ENCODE measurements at places on chromosomes 5 and 9.

GRCh38 chr9:88533951-88534455, 975 bp upstream of the NXNL2 start:
- DNase-seq = peak; percentile 43

GRCh38 chr5:142896325-142897007, 126.3 kb downstream of the ARHGAP26 start:
- no peak for DNase-seq

GRCh38 chr9:122780026-122780425, 8.7 kb upstream of the OR5C1 start:
- DNase-seq = no peak

DNA sequence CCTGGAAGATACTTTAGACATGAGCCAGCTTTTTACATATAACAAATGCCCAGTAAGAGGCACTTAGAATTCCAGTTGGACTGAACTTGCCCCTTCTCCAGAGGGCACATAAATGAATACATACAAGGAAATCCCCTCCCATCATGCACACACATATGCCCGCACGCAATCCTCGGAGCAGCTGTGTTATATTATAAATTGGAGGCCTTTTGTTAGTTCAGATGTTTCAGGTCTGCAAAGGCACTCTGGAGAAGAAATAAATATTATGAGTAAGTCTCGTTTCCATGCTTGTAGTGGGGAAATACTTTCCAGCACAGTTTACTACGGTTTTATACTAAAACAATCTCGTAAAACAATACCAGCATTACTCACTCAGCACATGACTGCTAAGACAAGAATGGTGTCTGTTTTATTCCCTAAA, 17.6 kb upstream of the MUSK start:
- DNase-seq = peak; percentile 87

DNA sequence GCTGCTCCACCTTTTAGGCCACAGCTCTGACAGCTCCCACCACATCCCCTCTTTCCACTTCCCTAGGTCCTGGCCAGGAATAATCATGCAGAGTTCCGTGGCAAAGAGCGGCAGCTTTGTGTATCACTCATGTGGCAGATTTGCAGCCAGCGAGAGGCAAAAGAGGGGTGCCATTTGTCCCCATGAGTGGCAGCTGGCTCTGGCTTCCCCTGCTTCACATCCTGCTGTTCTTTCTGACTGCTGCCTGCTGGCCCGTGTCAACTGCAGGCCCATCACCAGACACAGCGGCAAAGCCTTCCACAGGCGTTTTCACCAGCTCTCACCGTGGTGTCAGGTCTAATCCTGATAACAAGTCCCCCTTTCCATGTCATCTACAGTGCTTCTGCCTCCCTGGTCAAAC, 430.6 kb upstream of the DAP start:
- no peak for DNase-seq

GRCh38 chr5:171600741-171601265, 181.4 kb downstream of the FGF18 start:
- DNase-seq = peak; percentile 37

DNA sequence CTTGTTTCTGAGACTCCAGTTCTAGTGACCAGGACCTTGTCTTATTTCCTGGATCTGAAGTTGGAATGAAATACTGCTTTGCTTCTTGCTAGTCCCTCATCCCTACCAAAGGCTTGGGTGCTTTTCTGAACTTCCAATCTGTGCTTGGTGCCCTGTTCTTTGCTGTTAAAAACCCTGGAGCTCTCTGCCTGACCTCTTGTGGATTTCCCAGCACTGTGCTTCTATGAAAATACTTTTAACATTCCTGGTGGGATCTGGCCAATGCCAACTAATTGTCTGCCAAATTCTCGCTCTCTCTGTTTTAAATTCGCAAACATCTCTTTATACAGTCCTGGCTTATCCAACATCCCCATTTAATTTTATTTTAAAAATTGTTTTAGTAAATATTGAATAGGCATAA, 26.7 kb upstream of the CSNK1G3 start:
- no peak for DNase-seq

DNA sequence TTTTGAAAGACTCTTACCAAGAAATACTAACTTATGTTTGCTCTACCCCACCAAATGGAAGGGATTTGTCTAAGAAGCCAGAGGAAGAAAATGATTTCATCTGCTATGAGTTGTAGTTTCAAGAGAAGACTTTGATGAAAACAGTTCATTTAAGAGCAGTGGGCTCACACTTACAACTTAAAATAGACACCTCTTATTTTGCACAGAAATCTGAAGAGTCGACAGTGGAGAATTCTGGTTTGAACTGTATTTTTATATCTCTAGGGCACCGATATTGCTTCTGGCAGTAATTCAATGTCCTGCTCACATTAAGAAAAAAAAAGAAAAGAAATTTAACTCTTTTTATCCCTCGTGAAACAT, 1.9 kb upstream of the DAB2 start:
- no peak for DNase-seq

DNA sequence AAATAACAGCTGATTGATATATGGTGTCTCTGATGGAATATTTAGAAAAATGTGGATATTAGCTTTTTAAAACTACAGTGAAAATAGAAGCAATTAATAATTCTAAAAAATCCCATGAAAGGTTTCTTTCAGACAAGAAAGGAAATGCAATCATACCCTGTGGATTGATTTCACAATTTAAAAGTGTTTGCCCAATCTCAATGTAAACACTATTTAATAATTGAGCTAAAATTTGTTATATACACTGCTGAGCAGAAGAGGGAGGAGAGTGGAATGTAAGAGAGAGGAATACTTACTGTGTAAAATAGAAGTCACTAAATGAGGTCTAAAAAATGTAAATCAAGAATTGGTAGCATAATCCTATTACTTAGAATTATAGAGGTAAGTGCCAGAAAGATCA, 76.9 kb downstream of the FEM1C start:
- peak; percentile 25 for DNase-seq

DNA sequence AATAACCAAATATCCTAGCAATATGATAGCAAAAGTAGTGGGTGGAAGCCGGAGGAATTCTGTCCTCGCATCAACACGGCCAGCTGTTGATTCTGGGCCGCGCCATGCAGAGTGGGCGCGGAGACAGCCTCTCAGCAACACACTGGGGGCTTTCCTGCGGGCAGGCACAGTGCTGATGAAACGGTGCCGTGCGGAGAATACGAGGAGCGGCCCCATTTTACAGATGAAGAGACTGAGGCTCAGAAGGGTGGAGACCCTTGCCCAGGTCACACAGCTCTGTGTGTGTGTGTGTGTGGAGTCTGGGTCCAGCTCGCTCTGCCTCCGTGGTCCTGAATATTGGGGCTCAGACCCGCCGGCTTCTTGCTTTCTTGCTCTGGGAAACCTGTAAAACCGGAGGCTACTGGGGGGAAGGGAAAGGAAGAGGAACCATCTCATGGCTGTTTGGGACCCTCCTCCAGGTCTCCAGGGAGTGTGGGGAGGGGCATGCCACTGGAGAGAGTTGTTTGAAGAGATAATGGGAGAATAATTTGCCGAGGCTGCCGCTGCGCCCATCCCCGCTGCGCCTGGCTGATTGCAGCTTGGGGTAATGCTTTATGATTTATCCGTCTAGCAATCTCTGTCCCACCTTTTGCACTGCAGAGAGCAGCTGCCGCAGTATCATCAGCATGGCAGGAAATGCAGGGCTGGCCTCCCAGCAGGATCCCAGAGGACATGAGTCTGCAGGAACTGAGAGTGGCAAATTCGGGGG, 36.6 kb downstream of the NCS1 start:
- DNase-seq = peak; percentile 27

DNA sequence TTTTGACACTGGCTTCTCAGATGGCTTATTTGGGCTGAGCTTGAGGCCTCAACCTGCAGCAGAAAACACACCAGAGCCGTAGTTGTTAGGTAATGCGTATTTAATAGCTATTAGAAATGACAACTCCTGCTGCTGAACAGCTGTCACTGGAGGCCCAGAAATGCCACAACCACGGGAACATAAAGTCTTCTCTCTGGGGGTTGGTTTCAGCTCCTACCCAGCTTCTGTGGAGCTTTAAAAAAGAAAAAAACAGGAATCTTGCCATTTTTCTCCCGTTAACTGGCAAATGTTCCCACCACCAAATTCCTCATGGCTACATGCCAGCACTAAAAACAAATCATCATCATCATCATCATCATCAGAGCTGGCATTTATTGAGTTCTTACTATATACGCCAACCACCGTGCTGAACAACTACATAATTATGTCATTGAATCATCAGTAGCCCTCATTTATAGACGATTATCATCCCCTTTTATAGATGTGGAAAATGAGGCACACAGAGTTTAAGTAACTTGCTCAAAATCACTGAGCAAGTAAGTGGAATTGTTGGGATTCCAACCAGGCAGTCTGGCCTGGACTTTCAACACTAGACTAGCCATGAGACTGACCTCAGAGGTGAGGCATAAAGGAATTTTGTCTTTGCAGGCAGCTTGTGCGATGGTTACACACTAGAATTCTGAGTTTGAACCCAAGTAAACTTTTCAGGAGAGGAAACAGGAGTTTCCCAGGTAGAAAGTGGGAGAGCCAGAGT, 185.3 kb upstream of the WWC1 start:
- DNase-seq = no peak

DNA sequence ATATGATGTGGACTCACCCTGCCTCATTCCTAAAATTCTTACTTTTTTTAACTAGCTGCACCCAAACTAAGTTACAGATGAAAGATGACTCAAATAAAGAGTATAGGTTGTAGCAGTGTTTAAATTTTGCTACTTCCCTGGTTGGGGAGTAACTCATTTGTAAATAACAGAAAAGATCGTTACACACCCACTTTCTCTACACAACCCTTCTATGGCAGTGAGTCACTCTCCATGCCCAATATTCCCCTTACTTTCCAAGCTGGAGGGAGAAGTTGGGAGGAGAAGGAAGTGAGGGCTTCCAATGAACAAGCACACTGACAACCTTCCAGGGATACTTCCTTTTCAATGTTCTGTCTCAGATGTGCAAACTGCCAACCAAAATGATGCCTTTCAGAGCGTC, 1.9 kb downstream of the RASEF start:
- DNase-seq = no peak

DNA sequence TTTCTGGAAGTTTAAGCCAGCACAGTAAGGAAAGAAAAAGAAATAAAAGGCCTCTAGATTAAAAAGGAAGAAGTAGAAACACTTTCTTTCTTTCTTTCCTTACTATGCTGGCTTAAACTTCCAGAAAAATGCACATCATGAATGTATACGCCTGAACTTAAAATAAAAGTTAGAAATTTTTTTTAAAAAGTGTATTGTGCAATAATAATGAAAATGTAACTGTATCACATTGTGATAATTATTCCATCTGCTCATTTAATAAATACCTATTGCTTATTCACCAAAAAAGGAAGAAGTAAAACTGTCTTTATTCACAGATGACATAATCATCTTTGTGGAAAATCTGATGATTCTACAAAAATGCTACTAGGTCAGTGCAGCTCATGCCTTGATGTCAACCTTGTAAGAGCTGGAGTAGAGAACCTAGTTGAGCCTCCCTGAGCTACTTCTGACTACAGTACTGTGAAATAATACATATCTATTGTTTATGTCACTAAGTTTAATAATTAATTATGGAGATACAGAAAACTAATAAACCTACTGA, 49.4 kb downstream of the MCTP1 start:
- no peak for DNase-seq

GRCh38 chr9:110626101-110626829, 42.3 kb upstream of the MUSK start:
- DNase-seq = peak; percentile 97

DNA sequence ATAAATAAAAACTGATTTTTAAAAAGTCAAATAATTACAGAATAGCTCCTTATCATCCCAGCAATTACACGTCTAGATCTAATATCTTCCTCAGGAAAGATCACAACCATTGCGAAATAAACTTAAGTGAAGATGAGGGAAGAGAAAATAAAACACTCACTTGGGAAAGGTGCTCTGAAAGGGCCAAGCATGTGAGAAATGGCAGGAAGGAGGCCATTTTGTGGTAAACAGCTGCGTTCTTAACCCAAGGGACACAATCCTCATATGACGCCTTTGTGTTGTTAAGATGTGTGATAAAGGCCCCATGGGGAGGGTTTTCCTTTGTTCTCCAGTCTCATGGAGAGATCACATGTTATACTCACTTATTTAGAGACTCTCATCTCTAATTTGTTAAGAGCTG, 32.5 kb downstream of the JAKMIP2 start:
- DNase-seq = no peak

GRCh38 chr5:173001229-173001841, 17.8 kb downstream of the ATP6V0E1 start:
- no peak for DNase-seq

- DNase-seq = no peak
Observed at GRCh38 chr9:90641884-90642487, 638 bp downstream of the DIRAS2 start.

GRCh38 chr5:74767579-74767913, 497 bp downstream of the NSA2 start:
- peak; percentile 61 for DNase-seq

DNA sequence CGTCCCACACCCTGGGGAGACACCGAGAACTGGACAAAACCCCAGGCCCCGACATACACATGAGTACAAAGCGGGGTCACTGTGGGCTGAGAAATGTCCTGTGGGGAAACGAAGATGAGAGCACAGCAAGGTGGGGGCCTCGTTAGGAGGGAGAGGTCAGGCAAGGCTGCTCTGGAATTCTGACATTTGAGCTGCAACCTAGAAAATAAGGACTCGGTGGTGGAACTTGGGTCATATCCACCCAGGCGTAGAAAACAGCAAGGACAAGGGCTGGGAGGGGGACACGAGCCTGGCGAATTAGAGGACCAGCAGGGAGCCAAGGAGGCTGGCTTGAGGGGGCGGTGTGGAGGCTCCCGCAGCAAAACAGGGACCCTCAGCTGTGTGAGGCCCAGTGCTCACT, 32.8 kb downstream of the NCS1 start:
- no peak for DNase-seq

- DNase-seq = peak; percentile 42
Observed at GRCh38 chr9:38066914-38067858, 1.8 kb downstream of the SHB start.

GRCh38 chr5:135388860-135389435, 10.1 kb downstream of the MACROH2A1 start:
- DNase-seq = no peak

DNA sequence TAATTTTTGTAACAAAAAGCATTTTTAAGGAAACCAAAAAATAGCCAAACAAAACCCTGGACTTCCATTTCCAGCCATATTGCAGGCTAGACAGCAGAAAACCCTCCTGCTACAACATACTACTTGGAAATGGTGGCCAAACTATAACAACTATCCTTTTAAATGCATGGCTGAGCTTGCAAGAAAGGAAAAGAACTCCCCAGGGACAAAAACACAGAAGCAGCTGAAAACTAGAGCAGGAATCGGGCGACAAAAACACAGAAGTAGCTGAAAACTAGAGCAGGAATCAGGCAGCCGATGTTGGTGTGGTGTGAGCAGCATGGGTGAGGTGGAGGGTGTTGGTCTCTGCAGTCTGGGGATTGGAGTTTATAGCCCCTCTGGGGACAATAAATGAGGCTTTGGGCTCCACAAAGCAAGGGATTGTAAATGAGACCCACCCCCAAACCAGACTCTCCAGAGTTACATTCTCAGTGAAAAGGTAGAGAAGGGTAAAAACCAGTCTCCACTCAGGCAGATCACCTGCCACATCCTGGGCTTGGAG, 95.2 kb downstream of the C9orf50 start:
- DNase-seq = no peak

- no peak for DNase-seq
Observed at GRCh38 chr9:94826044-94826443, 99.5 kb downstream of the AOPEP start.

GRCh38 chr5:54214722-54215121, 95.7 kb downstream of the ARL15 start:
- no peak for DNase-seq

- peak; percentile 26 for DNase-seq
Observed at GRCh38 chr5:137156180-137156579, 342.9 kb downstream of the SPOCK1 start.

- DNase-seq = no peak
Observed at GRCh38 chr5:2724031-2724581, 27.4 kb downstream of the IRX2 start.

Measured in cardiac fibroblast (primary cell).